Sciatic nerve (tissue), 2 donors: ENCODE measurements at places on chromosomes 16 and 17. TPM values are rescaled to one million over a fixed set of nuclear protein-coding genes. Genes with fewer than 3 reads are reported as not detected.

GRCh38 chr16:87415441-87415840 is 23.3 kb downstream of the MAP1LC3B start:
- no peak for DNase-seq

- no peak for DNase-seq
Measured at GRCh38 chr17:60526726-60527125, 684 bp upstream of the APPBP2 start.

DNA sequence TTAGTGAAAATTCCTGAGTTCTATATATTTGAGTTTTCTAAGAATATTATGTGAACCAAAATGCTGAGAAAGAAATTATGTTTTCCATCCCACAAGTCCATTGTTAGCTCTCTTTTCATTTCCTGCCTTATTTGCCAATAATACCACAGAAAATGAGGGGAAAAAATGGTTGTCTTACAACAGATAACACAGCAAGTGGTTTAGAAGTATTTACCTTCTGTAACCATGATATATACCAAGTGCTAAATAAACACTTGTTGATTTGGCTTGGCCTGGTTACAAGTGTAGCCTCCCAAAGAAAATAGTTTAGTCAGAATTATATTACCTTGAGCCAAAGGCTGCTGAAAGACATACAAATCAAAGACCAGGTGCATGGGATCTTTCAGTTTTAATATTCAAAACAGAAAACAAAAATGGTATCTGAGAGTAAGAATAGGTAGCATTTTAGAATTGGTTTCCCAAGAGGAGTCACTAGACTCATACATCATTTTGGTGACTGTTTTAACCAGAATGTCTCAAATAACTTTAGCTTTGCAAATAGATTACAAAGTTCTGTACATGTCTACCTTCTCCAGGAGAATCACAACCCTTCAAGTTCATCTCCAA is 439.8 kb upstream of the DYNLRB2 start:
- no peak for DNase-seq

- DNase-seq, result no peak
Measured at GRCh38 chr16:27582883-27583282, 32.9 kb downstream of the KATNIP start.

- no peak for DNase-seq
Measured at GRCh38 chr17:70493277-70493874, 324.0 kb downstream of the KCNJ2 start.

DNA sequence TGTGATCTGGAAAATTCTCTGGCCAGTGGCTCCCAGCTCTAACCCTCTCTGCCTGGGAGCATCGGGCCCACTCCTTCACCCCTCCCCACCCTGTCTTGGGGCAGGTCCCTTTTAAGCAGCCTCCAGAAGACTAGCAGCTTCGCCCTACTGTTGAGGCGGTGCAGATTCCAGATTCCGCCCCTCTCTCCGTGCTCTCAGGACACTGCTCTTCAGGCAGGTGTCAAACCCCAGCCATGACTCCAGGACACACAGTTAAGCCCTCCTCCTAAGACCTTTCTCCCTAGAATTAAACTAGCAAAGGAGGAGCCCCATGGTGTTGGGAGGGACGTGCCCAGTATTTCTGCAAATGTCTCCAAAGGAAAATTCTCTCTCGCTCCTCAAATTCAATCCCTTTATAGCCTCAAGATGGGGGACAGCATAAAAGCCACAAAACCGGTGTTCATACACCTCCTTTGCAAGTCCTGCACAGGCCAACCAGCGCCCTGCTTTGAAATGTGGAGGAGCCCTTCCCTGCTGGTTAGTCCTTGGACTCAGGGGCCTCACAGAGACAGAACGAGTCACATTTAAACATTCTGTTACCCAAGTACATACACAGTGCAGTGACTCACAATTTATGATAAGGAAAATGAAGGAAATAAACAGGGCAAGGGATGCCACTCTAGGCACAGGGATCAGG is 7.2 kb downstream of the LPO start:
- no peak for DNase-seq

DNA sequence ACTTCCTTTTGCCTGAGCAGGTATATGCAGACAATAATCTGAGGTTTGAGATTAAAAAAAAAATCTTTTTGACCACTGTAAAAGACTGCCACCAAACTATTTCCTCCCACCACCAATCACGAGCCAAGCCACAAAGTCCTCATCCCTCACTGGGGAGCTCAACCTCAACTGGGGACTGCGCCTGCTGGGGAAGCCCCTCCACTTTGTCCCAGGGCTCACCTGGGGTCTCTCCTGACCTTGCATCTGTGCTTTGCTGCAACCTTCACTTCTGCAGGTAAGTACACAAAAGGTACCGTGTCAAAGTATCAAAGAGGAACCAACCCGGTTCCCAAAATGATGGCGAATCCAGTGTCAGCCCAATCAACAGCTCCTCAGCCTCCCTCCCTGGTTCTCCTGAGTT is 35.5 kb downstream of the TLE7 start:
- DNase-seq, result no peak

DNA sequence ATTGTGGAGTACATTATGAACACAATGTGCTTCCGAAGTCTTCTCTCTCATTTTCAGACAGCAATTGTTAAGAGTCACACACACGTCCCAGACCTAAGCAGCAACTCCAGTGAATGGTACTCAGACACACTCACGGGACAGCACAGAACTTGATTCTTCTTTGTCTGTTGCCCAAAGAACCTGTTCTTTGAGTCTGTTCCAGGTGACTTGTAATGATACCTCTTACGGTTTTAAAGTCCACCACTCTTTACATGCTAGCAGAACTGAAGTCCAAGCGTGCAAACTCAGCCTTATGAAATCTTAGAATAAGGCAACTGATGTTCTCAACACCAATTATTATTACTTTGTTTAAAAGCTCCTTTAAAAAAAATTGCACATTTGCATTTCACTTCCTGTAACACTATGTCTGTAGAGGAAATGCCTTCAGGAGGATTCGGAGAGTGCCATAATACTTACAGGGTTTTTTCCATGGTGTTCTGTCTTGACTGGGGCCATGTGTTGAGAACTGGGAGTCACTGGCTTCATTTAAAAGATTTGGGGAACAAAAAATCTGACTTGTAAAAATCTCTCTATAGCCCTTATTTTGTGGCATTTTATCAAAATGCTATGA is 48.1 kb downstream of the MARF1 start:
- no peak for DNase-seq

- DNase-seq, result no peak
Measured at GRCh38 chr17:70314096-70314495, 144.8 kb downstream of the KCNJ2 start.

- DNase-seq, result no peak
Measured at GRCh38 chr17:38864636-38865398, 5.0 kb upstream of the LASP1 start.

Gene OR2C1
- 0.40 TPM for total RNA-seq

Gene KRT222
- total RNA-seq, result 8.2 TPM

Gene PLK1
- 2.6 TPM for total RNA-seq

Gene SLC38A8
- total RNA-seq, result not detected

Gene DLX3
- 0.22 TPM for total RNA-seq

Gene ITGA3
- 70.1 TPM for total RNA-seq

Gene NPIPA7
- total RNA-seq, result 17.6 TPM

Gene CNTD1
- total RNA-seq, result 1.1 TPM

Gene WNK4
- total RNA-seq, result 1.4 TPM

Gene CDRT15
- not detected for total RNA-seq
